ENCODE measurements at places on chromosomes 3 and 15.

DNA sequence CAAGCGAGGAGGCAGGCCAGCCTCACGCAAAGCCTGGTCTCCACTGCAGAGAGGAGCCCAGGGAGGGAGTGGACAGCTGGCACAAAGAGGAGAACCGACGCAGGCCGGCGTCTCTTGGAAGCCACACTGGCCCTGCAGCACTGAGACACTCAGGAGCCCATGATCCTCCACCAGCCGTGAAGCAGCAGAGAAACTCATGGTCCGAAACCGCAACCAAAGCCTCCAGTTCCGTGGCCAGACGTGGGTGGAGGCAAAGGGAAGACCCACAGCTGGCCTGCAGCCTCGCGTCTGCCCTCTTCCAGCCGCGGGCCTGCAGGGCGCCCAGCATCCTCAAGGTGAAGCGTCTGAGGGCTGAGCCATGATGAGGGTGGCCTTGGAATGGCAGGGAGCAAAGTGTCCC, 62.2 kb upstream of the SEC61A1 start:
- no peak for DNase-seq

- DNase-seq: no peak
Observed at GRCh38 chr15:89631902-89632264, 23.4 kb downstream of the KIF7 start.

GRCh38 chr3:69255928-69256327, 130.0 kb downstream of the FRMD4B start:
- DNase-seq: no peak

GRCh38 chr3:19934098-19934566, at the start of gene EFHB:
TSS of gene EFHB (minus strand) at chr3:19934217. CDS start at chr3:19934018, 199 bp downstream.
- DNase-seq: no peak

DNA sequence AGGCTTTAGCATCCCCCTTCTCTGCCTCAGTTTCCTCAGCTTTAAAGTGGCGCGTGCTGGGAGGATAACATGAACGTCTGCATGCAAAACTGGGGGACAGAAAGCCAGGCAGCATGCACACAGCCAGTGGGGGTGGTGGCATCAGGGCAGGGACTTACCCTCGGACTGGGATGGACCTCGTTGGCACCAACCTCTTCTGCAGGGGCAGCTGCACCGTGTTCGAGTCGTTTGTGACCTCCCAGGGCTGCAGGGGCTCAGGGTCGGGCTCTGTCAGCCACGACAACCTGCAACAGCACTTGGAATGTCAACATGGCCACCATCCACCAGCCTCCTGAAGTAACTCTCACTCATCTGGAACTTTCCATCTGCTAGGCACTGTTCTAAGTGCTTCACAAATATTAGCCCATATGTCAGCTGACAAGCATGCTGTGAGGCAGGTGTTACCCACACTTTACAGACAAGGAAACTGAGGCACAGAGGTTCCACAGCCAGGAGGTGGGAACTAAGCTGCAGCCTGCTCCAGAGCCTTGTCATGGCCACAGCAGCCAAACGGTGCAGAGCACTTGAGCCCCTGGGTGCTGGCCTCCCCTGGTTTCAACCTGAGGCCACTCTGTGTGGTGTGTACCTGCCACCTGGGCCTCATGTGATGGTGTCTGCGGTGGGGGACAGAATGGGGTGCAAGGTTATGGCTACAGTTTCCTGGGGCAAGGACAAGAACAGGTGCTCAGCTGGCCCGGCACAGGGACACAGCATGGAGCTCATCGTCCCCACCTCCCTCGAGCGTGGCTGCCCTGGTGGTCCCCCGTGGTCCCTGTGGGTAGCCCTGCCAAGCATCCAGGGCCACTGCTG, 6.7 kb downstream of the C3orf22 start:
- DNase-seq: peak; percentile 7

DNA sequence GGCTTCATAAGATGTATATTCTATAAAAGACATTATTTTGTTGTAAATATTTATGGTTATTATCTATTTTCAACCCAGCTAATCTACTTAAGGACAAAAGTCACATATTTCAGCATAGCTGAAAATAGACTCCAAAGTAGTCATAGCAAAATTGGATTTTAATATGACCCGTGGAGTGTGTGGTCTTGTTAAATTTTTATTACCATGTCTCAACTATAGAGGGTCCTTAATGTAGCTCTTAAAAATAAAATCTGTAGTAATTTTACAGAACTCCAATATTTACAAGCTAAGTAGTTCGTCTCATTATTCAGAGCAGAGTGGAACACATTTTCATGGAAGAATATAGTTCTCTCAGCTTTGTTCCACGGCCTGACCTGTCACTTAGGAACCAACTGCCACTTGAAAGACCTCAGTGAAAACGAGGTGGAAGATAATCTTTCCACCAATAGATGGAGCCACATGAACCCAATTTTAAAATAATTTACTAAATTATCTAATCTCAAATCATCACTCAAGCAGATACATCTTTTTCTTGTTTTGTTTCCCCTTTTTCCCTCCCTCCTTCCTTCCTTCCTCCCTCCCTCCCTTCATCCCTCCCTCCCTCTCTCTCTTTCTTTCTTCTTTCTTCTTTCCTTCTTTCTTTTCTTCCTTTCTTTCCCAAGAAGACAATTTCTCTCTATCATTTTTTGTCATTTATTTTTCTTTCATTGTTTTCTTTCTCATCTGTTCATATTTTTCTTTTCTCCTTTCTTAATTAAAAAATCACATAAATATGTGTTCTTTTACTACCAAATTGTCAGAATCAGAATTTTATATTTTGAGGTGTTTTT, 97.2 kb downstream of the CLDN1 start:
- no peak for DNase-seq

DNA sequence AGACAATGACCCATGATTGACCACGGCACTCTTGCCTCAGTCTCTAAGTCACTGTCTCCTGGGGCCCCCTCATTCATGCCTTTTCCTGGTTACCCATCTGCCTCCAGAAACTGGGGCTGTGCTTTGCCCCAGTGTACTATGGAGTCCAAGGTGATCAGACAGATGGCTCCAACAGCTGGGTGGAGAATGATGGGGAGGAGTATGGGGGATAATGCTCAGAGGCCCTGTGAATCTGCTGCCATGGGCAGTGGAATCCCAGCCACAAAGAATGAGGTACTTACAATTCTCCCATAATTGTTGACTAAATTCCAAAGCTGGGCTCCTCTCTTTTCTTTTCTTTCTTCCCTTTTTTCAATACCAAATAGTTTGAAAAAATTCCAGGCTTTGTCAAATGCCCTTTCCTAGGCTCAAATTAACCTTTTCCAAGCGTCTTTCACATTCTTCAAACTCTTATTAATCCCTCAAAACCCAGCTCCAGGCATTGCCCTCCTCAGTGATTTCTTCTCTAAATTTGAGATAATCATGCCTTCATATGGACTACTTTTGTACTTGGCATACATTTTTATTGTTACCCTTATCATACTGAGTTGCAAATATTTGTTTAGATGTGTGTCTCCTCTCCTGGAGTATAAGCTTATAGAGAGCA, 148.5 kb upstream of the ICE2 start:
- no peak for DNase-seq

DNA sequence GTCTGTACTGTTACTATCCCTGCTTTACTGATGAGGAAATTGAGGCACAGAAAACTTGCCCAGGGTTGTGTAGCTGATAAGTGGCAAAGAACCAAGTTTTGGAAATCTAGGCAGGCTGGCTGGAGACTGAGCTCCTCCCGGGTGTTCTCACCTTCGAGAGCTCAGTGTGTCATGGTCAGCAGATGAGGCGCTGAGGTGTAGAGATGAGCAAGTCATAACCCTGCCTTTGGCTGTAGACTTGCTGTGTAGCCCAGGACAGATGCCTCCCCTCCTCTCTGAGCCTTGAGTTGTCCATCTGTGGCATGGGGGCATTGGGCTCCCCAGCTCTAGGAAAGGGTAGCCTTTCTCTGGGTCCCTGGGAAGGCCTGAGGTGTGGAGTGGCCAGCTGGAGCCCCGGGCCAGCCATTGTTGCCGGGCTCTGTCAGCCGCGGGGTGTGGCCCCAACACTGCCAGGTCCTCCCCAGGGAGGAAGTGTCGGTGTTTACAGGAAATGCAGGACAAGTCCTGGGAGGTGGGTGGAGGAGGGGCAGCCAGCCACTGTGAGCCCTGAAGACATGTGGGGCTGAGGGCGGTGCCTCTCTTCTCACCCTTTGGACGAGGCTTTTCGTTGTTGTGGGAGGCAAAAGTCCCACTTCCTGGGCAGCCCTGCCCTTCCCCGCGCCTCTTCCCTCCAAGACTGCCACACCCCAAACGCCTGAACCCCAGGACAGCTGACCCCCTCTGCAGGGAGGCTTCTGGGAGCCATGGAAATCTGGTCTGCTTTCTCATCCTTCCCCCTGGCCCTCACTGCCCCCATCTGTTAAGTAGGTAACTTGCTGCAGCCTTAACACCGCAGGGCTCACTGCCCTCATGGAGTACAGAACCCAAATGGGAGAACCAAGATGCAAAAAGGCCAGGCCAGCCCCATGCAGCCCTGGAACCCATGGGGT, 29.1 kb downstream of the FGD5 start:
- DNase-seq: no peak

DNA sequence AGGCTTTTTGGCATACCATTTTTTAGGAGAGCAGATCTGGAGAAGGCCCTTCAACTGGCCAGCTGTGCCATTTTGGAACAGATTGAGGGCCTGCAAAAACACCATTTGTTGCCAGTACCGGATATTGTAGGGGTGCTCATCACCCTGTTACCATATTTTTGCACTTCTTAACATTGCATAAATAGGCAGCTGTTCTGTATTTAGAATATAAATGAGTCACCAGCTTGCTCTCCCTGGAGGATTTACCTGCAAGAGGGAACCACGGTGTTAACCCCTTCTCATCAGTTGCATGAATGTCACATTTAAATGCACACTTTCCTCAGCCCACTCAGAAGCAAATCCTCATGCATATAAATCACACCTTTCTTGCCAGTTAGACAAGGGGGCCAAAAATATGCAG, 435.6 kb downstream of the ROBO2 start:
- DNase-seq: no peak

DNA sequence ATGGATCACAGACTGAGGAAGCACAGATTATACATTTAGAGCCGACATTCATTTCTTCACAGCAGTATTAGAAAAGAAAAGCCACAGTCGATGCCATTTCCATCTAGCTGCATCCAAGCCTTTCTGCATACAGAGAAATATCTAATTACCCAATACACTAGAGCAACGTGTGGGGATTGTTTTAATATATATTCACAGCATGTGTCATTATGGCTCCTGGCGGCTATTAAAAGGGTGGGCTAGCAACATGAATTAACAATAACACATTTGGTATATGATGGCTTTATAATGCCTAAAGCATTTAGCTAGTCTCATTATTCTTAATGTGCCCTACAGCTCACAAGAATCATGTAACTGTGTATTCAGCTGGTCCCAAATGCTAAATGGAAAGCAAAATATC, 1030.5 kb downstream of the FHIT start:
- DNase-seq: no peak

GRCh38 chr3:172561897-172562640, 38.8 kb upstream of the TNFSF10 start:
- DNase-seq: no peak

- no peak for DNase-seq
Observed at GRCh38 chr3:63921741-63922482, 9.7 kb upstream of the SCAANT1 start.

DNA sequence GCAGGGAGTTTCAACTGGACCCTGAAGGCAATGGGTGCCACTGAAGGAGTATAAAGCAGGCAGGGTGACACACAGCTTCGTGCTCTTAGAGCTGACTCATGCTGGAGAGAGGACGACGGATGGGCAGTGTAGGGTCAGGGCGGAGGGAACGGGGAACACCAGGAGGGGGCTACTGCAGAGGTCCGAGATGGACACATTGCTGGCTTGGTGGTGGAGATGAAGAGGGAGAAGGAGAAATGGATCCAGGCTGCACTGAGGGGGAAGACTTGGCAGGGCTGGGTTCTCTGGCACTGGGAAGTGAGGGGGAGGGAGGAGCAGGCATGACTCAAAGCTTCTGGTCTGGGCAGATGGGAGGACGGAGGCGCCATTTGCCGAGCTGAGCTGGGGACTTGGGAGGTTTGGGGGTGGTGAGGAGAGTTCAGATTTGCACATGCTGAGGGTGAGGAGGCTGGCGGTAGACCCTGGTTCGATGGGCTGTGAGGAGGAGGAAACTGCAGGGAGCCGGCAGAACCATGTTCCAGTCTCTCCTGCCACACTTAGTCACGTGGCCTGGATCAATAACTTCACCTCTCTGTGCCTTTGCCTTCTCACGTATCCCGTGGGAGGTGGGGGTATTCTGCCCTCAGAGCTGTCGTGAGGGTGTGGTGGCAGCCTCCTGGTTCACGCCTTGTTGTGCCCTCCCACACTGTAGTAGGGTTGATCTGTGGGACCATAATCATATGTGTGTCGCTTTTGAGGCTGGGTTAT, 4.6 kb upstream of the KCTD6 start:
- no peak for DNase-seq

GRCh38 chr3:38507120-38507519, 11.0 kb downstream of the EXOG start:
- DNase-seq: no peak

DNA sequence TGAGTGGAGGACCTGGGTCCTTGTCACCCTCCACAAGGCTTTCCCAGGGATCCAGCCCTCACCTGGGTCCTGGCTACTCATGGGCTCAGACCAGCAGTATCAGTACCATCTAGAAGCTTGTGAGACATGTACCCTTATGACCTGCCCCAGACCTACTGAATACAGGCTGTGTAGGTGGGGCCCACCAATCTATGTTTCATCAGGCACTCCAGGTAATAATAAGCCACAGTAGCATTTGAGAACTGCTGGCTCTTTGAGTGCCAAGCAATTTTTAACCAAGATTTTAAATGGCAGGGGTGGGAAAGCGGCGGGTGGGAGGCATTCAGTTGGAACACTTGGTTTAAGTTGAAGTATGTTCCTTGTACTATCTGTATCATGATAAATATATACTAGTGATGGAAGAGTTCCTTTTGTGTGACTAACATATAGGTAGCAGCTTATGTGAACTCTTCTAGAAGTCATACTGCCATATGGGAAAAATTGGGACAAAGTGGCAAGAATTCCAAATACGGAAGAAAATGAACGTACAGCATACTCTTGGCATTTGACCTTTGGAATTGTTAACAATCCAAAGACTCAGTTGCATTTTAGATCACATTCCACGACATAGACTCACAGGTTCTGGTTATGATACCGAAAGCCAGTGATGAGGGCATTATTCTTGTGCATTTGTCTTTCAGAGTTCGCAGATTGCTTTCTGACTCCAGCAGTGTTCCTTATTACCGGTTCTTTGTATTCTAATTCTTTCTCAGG, 190.4 kb downstream of the GHSR start:
- no peak for DNase-seq

- DNase-seq: no peak
Observed at GRCh38 chr3:24683633-24684384, 189.2 kb upstream of the THRB start.

- no peak for DNase-seq
Observed at GRCh38 chr15:74385733-74386132, 18.3 kb upstream of the CYP11A1 start.

- no peak for DNase-seq
Observed at GRCh38 chr3:119148493-119149180, 2.7 kb downstream of the TEX55 start.

- DNase-seq: no peak
Observed at GRCh38 chr3:182737825-182738224, 55.5 kb upstream of the ATP11B start.

DNA sequence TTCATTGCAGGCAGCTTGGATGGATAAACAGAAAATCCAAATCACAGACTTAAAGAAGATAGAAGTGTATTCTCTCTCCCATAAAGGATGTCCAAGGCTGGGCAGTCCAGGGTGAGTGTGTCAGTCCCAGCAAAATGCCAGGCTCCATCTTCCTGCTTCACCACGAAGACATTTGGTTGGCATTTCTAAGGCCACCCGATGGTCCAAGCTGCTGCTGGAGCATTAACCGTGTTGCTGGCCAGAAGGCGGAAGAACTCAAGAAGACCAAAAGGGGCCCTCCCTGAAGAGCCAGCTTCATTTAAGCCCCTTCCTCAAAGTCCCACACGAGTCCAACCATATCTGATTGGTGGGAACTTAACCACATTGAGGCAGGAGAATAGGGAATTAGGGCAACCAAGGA, 3.0 kb upstream of the CYP11A1 start:
- no peak for DNase-seq
